PC-9 (cell line): ENCODE measurements at places on chromosomes 16 and 17. TPM values are rescaled to one million over a fixed set of nuclear protein-coding genes. Genes with fewer than 3 reads are reported as not detected.

CFAP52 gene
- not detected in 2 replicates for total RNA-seq

KRTAP4-3 gene
- not detected in 2 replicates for total RNA-seq

DNA sequence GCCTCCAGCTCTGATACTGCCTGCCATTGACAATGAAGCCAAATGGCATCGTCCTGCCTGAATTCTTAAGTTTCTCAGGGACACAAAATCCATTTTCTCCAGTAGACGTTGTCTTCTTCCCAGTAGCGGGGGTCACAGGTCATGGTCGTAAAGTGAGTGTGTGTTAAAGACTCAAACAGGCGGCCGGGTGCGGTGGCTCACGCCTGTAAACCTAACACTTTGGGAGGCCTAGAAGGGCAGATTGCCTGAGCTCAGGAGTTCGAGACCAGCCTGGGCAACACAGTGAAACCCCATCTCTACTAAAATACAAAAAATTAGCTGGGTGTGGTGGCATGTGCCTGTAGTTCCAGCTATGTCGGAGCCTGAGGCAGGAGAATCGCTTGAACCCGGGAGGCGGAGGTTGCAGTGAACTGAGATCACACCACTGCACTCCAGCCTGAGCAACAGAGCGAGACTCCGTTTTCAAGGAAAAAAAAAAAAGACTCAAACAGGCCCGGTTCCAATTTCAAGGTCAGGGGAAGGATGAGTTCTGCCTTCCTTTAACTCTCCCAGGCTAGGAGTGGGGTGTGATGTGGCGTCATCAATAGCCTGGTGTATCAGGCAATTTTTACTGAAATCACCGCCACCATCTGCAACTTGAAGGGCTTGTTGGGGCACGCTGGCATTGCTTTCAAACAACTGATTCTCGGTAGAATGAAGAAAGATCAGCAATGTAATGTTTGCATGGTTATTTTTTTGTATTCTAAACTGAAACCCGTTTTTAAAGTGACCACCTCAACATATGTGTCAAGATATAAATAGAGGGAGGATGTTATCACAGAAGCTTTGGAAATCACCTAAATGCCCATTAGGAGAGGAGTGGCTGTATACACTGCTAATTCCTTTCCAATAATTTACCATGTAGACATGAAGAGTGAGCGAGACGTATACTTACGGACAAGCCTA lies 91.0 kb downstream of the WSCD1 start:
- no peak overlapping the region for H3K27ac ChIP-seq
- no peak for DNase-seq
- H3K36me3 ChIP-seq = no peaks in the 10 kb centered on the region

DNA sequence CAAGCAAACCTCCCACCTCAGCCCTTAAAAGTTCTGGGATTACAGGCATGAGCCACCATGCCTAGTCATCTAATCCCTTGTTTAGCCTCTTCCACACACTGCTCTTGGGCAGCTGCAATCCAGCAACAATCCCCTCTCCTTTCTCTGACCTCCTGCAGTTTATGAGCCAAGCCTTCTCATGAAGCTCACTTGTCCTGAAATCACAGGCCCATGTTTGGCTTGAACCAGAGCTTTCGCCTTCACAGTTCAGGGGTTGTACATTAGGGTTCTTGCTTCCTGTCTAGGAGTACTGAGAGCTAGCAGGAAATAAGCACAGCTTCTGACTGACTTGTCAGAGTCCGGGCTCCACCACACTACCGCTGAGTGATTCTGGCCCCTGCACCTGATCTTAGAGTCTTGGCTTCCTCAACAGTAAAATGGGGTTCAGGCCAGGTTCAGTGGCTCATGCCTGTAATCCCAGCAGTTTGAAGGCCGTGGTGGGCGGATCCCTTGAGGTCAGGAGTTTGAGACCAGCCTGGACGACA lies 16.3 kb downstream of the ERAL1 start:
- no peaks in the 10 kb centered on the region for H3K36me3 ChIP-seq
- H3K27ac ChIP-seq = no peak overlapping the region
- no peak for DNase-seq
- H3K4me1 ChIP-seq = peaks cover 7% of the 10 kb centered on the region; the same call in 1 of the 2 replicates

DNA sequence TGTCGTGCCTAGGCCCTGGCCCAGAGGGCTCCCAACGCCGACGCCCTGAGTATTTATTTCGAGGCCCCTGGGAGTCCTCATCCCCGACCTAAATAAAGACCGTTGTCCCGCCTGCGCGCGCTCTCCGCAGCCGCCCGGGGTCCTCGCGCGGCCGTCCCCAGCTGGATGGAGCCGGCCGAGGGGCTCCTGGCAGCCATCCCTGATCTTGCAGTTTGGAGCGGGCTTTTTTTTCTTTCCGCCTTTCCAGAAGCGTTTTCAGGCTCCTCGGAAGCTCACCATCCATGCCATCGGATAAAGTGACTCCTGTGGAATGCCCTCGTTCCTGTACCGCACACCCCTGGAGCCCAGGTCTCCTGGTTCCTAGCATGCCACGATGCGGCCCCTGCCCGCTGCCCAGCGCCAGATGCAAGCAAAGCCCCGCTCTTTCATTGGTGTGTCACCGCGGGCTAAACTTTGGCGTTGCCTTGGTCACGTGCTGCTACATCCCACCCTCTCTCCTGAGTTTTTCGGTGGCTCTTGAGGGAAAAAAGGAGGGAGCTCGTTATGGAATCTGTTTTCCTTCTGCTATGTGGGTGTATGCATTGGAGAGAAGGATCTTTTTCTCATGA lies 716 bp downstream of the TMEM94 start:
- H3K27ac ChIP-seq = peak overlapping the region; percentile 47; the same call in 1 of the 2 replicates
- H3K36me3 ChIP-seq = no peaks in the 10 kb centered on the region
- peaks cover 49% of the 10 kb centered on the region for H3K4me1 ChIP-seq
- H3K27me3 ChIP-seq = no peaks in the 10 kb centered on the region
- H3K4me3 ChIP-seq = peak overlapping the region; percentile 88

DNA sequence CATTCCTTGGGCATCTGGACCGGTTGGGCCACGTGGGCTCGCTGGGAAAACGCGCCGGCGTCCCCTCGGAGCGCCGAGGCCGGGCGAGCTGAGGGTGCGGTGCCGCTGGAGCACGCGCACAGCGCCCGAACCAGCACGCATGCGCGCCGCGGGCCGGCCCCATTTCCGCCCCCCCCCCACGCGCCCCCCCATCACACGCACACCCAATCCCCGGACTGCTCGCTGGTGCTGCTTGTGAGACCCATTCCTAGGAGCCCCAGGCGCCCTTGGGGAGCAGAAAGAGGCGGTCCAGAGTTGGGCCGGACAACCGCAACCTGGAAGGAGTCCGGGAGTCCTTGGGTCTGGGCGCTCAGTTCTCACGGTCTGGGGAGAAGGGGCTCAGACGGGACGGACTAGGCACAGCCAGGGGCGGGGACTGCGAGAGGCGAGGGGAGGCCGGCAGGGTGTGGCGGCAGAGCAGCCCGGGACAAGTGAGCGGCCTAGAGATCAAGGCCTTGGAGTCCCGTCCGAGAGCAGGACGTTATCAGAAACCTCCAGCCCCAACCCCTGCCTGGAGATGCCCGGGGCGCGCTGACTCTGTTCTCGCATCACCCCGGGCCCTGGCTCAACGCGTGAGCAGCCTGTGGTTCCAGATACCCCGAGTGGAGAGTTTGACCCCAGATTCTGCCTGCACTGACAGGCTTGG lies 6.0 kb upstream of the CBX8 start:
- no peaks in the 10 kb centered on the region for H3K36me3 ChIP-seq
- no peak for DNase-seq
- H3K4me1 ChIP-seq = peaks cover 4% of the 10 kb centered on the region; the same call in 1 of the 2 replicates
- no peak overlapping the region for H3K4me3 ChIP-seq
- H3K27ac ChIP-seq = no peak overlapping the region
- H3K27me3 ChIP-seq = peaks cover 31% of the 10 kb centered on the region

GRCh38 chr16:52141871-52142270 lies 405.1 kb downstream of the TOX3 start:
- no peak overlapping the region for H3K27ac ChIP-seq
- no peaks in the 10 kb centered on the region for H3K27me3 ChIP-seq
- no peak for DNase-seq

TBC1D3I gene
- 0.50 and 0.81 TPM in 2 replicates for total RNA-seq

GRCh38 chr17:31355935-31356334 lies 34.5 kb upstream of the EVI2A start:
- H3K4me3 ChIP-seq = no peak overlapping the region
- no peaks in the 10 kb centered on the region for H3K4me1 ChIP-seq
- H3K36me3 ChIP-seq = peaks cover 59% of the 10 kb centered on the region

GAS2L2 gene
- not detected in 2 replicates for total RNA-seq

DNA sequence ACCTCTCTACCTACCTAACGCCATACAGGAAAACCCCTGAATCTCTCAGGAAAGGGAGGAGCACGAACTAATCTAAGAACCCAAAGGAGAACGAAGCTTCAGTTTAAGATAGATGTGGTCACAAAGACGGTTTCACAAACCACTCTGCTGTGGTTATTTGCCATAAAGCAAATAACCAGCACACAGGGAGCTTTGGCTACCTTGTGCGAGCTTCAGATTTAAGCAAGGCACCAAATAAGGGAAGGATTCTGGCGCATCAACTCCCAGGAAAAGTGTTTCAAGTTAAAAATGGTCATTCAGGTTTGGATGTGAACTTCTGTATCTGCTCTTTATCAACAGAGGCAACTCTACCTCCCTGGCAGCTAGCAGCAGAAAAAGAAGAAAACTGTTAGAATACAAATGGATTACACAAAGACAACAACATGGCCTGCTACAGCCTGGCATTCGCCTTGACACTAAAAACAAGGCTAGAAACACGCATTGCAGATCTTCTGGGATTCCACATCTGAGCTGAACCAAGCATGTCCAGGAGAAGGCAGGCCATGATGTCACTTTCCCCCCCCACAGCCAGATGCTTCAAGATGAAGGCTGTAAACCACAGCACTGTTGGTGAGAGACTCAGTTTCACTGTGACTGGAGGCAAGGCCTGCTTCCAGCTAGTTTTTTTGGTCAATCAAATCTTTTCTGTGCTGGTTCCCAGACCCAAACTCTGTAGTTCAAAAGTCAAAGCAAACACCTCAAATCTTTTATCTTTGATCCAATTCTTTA lies 43.6 kb downstream of the SMG6 start:
- DNase-seq = no peak
- H3K36me3 ChIP-seq = no peaks in the 10 kb centered on the region; the same call in 1 of the 2 replicates
- no peaks in the 10 kb centered on the region; the same call in 1 of the 2 replicates for H3K4me1 ChIP-seq
- no peak overlapping the region for H3K4me3 ChIP-seq
- H3K27ac ChIP-seq = no peak overlapping the region

DNA sequence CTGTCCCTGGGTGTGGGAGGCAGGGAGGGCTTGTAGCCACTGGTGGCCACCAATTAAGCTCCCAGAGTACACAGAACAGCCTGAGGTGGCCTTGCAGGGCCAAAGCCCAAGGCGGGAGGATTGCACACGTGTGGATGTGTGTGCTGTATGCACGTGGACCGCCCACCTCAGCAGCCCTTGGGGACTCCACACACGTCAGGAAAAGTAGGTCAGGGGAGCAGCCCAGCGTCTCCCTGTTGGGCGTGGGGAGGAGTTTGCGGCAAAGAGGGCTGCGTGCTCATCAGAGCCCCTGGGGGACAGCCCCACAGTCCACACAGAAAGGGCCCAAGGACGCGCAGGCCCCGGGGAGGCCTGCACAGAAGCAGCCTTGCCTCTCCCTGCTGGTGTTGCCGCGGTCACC lies 19.6 kb downstream of the SBK1 start:
- no peak overlapping the region for H3K4me3 ChIP-seq
- H3K36me3 ChIP-seq = no peaks in the 10 kb centered on the region
- H3K4me1 ChIP-seq = no peaks in the 10 kb centered on the region
- H3K27ac ChIP-seq = no peak overlapping the region
- no peak for DNase-seq
- peaks cover 2% of the 10 kb centered on the region; the same call in 1 of the 2 replicates for H3K27me3 ChIP-seq

- no peak for DNase-seq
- H3K4me1 ChIP-seq = no peaks in the 10 kb centered on the region
- no peak overlapping the region for H3K4me3 ChIP-seq
Measured at GRCh38 chr17:73841431-73842060, 197.3 kb upstream of the SDK2 start.

TEKT1 gene
- 0.50 and 0.61 TPM in 2 replicates for total RNA-seq

DNA sequence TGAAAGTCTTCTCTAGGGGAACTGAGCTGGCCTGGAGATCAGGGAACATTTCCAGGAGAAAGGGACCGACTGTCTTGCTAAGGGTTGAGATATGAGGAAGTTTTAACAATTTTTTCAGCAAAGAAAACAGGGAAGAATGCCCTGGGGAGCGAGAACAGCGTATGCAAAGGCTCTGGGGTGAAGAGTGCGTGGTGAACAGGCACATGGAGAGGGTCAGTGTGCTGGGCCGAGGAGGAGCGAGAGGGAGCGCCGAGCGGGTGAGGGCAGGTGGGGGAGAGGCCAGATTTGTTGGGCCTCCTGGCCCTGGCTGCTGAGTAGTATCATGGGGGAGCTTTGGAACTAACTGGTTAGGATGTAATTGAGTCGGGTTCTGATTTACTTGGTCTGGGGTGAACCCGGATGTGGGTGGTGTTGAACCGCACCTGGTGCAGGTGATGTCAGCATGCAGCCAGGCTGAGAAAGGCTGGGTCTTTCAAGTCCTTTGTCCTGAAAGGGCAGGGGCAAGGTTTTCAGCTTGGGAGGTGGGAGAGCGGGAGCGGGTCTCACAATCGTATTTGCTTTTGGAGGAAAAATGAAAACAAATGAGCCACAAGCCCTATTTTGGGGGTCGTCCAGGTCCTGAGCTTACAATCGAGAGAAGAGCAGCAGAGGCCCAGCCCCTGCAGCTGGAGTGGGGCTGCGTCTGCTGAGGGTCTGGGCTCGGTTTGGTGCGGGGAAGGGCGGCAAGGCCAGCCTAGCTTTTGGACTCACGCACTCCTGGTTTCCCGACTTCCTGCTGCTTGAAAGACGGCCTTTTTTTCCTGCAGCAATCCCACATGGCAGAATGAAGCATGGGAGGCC lies 11.1 kb upstream of the WFDC1 start:
- H3K27ac ChIP-seq = no peak overlapping the region
- H3K27me3 ChIP-seq = peaks cover 9% of the 10 kb centered on the region; the same call in 1 of the 2 replicates
- H3K36me3 ChIP-seq = no peaks in the 10 kb centered on the region
- H3K4me1 ChIP-seq = no peaks in the 10 kb centered on the region
- H3K4me3 ChIP-seq = no peak overlapping the region

DNA sequence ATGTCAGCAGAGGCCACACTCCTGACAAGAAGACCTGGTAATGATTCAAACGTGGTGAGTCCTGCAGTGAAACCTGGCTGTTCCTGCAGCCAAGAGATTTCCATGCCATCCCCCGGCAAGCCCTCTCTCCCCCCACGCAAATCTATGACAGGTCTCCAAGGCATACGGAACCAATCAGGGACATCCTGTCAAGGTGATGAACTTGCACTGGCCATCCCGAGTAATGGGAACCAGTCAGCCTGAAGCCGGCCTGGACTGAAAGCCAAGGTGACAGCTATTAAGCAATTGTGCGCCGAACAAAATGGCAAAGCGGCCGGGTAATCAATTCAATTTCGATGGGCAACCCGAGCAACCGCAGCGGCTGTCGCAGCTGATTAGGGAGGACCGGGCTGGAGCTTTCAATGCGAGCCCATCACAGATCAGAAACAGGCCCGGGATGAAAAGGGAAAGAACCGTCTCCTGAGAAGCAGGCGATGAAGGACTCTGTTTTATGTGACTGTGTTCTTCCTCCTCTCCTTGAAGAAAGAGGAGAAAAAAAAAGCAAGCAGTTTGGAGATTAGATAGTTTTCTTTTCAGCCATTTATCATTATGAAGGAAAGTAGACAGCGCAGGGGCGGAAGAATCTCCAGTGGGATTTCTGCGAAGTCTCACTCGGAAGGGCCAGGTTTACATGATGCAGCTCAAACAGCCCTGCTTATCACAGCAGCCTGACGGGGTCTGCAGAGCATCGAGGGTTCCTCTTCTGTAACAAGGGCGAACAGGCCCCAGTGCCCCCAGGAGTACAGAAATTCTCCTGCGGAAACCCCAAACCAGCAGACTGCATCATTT lies 35.2 kb downstream of the TBX4 start:
- H3K36me3 ChIP-seq = no peaks in the 10 kb centered on the region
- no peak for DNase-seq
- H3K27ac ChIP-seq = no peak overlapping the region
- no peak overlapping the region for H3K4me3 ChIP-seq

DNAI2 gene
- total RNA-seq = not detected in 2 replicates
